RCC 7860 (cell line): ENCODE measurements at places on chromosomes 4 and X.

DNA sequence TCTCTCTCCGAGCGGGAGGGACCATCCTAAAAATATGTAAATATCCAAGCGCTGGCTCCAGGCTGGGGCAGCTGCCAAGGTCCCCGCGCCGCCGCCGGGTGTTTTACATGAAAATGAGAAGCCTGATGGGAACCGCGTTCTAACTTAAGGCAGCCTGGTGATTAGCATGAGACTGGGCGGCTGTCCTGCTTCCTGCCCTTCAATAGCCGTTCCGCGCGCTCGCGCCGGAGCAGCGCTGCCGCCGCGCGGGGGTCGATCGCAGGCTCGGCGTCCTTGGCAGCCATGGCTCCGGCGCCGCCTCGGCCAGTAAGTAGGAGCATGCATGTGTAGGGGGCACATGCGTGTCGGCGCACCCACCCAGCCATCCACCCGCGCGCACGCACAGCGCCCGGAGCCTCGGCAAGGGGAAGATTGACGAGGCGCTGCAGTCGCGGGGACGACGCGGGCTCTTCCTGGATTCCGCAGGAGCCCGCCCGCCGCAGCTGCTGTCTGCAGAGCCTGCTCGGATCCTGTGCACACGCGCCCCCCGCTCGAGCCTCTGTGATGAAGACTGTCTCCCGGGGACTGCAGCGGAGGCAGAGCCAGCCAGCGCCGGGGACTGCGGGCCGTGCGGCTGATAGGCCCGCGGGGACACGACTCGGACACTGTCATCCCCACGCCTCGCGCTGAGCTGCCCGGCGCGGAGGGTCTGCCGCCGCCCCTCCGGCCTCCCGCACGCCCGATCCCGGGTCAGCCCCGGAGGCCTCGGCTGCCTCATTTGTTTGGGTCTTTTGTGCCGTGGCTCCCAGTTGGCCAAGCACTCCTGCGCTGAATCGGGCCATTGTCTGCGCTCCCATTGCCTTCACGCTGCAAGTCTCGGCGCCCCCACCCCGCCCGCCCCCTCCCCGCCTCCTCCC lies 734 bp downstream of the STOX2 start:
- DNase-seq, result no peak

DNA sequence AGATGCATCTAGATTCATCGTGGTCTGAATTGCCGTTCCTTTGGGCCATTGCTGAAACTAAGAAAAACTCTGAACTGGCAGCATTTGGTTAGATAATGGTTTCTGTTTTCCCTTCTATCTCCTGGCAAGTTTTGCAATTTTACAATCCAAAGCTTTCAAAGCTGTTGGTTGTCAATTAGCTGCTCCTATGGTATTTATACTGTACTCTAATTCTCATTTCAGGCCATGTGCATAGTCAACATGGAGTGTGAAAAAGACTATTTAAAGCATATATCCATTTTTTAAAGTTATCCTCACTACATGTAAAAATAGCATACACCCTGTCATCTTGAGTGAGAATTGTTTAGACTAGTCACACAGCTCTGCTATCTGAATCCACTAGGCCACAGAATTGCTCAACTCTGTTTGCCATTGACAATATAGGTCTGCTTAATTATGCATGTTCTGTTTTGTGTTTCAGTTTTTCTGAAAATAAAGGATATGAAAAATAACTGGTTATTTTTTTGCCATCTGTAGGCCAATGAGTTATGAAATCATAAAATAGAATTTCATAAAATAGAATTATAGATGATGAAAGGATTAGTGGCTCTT lies 27.7 kb upstream of the TEC start:
- no peak for DNase-seq

DNA sequence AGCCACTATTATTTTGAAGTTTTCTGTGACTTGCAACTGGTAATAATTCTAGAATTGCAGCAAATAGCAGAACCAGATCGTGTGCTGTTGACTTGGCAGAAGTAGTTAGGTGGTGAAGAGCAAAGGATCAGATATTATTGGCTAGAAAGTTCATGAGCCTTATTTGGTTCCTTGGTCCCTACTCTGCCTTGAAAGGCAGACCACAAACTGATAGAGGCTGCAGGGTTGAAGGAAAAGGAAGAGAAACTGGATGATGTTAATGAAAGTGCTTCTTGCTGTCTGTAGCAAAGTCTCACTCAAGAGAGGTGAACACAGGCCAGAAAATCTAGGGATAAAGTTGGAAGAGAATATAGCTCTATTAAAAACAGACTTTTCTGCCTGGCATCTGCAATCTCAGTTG lies 41.2 kb upstream of the RNF150 start:
- no peak for DNase-seq

DNA sequence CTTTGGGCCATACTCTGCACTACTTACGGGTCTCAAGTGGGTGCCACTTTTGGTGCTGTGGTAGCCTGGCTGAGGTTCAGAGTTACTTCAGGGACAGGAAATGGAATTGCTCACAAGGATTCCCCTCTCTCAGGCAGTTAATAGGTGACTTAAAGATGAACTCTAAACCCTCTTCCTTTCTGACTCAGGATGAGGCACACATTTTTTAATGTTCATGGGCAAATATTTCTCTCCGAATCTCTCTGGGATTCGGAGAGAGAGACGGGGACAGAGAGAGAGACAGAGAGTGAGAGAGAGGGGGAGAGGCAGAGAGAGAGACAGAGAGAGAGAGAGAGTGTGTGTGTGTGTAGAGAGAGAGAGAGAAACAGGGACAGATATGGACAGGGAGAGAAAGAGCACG lies 79.8 kb downstream of the NYX start:
- DNase-seq, result peak; percentile 90

DNA sequence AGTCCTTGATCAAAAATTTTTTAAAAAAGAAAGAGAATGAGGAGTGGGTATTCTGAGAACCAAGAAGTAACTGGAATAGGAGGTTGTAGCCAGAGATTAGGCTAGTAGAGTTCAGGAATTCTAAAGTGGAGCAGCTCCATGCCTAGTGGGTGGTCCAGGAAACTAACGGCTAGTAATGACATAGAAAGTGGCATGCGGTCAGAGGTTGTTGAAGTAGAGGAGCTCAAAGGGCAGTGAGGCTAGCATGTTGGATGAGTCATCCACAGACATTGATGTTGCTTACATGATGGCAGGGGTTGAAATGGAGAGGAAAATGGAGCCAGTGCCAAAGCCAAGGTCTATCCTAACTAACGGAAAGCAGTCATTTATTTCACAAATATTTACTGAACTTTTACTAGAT lies 42.1 kb downstream of the TEX13B start:
- DNase-seq, result no peak

GRCh38 chr4:5018603-5019002 lies 655 bp downstream of the CYTL1 start:
- DNase-seq, result no peak
